ENCODE measurements at places on chromosomes 16 and 17. TPM values are rescaled to one million over a fixed set of nuclear protein-coding genes. Genes with fewer than 3 reads are reported as not detected.
A peak's percentile ranks its signal among the peaks of the same experiment; 100 is the strongest.

DNA sequence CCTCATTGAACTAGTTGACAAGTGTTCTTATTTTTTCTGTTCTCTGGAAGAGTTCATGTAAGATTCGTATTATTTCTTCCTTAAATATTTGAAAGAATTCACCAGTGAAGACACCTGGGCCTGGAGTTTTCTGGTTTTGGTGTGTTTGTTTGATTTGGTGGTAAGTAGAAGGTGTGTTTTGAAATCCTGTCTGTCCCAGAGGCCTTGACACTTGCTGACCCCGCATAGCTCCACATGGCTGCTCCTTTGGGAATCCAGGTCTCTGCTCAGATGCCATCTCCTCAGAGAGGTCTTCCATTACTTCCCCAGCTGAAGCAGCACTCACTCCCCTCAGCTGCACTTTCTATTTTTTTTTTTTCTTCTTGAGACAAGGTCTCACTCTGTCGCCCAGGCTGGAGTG, 5.7 kb upstream of the NUP93 start:
- no peak for DNase-seq

DNA sequence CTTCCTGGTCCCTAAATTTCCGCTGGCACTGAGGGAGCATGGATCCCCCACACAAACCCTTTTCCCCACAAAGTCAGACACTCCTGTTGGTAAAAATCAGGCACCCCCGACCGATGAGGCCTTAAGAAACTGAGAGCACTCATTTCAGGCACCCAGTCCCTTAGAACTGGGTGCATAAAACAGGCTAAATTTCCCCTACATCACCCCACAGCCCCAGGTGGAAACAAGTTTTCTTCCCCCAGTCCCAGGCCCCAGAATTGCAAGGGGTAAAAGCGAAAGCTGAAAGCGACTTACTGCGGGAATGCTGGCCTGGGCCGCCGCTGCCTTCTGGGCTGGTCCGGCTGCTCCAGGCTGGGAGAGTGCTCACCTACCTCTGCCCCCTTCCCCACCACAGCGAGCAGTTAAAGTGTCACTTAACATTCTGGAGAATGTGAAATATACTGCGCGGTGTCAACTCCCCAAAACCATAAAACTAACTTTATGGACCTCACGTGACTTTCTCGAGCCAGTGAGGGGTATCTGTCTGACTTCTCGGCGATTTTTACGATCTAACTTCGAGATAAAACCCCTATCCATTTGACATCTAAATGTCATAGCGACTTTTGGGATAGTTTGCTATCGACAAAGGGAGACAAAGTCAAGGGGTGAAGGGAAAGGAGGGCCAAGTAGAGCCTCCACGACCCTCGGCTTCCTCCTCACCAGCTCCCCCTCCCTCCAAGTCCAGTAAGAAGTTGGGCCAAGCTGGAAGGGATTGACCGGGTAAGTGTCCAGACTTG, at the start of gene HOXB3:
Gene HOXB3 (minus strand): TSS at position 411 of the 776 bp plus-strand sequence. CDS start 37,767 bp downstream, outside the sequence.
- no peak for DNase-seq

GRCh38 chr16:57722651-57723050, 12.9 kb upstream of the KATNB1 start:
- no peak for DNase-seq

- no peak for DNase-seq
Observed at GRCh38 chr16:10231563-10231962, 49.3 kb upstream of the GRIN2A start.

GRCh38 chr16:426115-426905, 861 bp downstream of the RAB11FIP3 start:
- peak; percentile 37 for DNase-seq

GRCh38 chr17:69357701-69358100, 30.8 kb upstream of the ABCA5 start:
- no peak for DNase-seq

GRCh38 chr17:40028595-40028994, 13.4 kb downstream of the CSF3 start:
- DNase-seq: no peak

DNA sequence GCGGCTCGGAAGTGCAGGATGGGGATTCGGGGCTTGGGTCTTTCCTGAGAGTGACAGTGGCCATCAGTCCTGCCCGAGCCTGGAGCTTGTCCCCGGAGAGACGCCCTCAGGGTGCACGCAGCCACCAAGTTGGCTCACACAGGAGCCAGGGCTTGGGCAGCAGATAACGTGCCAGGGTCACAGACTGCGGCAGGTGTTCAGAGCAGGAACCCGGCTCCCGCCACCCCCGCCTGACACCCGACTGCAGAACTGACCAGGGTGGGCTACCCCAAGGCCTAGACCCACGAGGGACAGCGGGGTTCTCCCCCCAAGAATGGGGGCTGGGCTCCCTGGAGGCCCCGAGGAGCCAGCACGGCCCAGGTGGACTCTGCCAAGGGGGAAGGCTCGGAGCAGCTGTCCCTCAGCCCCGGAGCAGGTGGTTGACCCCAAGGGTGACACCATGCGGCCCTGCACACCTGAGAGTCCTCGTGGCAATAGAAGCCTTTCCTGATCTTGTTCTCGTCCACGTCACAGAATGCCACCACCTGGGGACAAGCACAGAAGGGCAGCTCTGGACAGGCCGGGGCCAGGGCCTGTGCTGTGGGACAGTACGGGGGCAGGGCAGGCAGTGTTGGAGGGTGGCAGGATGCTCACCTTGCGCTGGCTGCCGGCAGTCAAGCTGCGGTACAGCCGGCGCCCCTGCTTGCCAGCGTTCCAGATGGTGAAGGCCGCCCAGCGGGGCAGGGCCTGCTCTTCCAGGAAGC, 117.1 kb upstream of the ZNF750 start:
- peak; percentile 44 for DNase-seq

DNA sequence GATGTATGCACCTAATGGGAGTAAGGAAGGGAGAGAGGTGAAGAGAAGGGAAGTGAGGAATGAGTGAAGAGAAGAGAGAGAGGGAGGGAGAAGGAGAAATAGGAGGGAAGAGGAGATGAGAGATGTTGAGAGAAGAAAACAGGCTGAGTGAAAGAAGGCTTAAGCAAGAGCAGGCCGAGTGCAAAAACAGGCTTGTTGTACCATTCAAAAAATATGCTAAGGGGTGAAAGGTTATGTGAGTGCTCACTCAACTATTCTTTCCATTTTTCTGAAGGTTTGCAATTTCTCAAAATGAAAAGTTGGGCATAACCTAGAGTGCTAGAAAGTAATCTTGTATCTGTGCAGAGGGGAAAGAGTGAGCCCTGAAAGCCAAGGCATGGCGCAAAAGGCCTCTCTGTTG, 22.9 kb downstream of the RPGRIP1L start:
- no peak for DNase-seq

- DNase-seq: no peak
Observed at GRCh38 chr17:41199421-41200078, 9.9 kb downstream of the KRTAP9-1 start.

DNA sequence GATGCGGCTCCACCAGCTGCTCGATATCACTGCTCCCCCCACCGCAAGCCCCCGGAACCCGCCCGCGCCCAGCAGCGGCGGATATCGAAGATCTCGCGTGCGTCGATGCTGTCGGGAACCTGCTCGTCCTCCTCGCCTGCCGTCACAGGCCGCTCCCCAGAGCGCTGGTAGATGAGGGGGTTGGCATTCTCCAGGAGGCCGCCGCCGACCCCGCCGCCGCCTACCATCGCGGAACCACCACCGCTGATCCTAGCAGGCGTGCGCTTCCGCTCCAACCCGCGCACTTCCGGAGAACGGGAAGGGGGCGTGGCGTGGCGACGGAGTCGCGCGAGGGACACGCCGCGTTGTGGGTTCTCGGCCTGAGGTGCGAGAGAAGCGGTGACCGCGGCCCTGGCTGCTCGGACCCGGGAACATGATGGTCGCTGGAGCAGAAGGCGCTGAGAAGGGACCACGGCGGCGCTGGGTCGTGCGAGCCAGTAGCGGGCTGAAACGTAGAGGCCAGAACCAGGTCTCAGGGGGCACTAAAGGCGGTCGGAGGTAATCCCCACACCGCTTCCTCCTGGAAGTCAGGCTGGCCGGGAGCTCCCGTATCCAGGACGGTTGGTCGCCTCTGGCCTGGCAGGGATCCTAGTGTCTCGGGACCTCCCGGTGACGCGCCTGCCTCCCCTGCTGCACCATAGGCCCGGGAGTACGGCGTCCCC, at the start of gene CIAO2B:
Gene CIAO2B (minus strand): TSS at position 265 of the 701 bp plus-strand sequence. CDS start 38 bp downstream, at position 227.
- DNase-seq: peak; percentile 92

DNA sequence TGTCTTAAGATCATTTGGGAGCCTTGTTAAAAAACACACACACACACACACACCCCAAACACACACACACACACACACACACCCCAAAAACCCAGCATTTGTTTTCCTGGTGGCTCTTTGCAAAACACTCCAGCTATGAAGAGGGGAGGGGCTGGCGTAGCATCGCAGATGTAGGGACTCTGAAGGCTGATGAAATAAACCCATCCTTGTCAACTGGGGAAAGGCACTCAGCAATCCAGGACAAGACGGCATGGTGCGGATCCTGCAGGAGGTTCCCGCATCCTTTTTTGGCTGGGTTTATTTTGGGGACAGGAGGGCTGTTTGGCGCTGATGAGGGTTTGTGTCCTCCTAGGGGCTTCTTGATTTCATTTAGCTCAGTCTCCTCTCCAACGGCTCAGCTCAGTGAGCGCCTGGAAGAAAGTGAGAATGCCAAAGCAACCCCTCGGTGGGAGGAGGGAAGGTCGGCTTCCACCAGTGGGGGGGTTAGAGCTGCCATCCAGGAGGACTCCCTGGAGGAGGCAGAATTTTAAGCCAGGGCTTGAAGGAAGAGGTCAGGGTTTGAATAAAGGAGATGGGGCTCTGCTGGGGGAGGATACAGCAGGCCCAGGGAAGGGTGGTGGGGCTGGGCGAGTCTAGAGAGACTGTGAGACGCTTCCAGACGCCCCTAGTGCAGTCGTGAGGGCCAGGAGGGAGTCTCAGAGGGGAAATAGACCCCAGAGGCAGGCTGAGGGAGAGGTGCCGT, 12.4 kb upstream of the GSE1 start:
- DNase-seq: no peak

- DNase-seq: no peak
Observed at GRCh38 chr17:1224330-1224729, 44.5 kb upstream of the ABR start.

DNA sequence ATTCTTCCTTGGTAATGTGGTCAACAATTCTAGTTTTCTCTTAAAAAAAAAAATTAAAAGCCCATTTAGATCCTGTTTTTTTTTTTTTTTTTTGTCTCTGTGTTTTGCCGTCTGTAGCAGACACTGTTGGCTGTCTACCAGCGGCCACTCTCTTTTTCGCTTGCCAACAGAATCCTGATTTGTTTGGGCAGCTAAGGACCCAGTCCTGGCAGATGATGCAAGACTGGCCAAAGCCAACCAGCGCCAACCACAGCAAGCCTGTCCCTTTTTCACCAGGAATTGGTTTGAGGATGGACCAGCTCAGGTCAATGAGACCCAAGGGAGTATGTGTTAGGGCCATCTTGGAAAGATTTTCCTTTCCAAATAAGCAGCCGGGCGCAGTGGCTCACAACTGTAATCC, 28.2 kb downstream of the ST3GAL2 start:
- DNase-seq: peak; percentile 79

- DNase-seq: no peak
Observed at GRCh38 chr16:82070656-82071369, 35.8 kb downstream of the HSD17B2 start.

- peak; percentile 55 for DNase-seq
Observed at GRCh38 chr16:78240459-78241222, 141.2 kb downstream of the WWOX start.

DNA sequence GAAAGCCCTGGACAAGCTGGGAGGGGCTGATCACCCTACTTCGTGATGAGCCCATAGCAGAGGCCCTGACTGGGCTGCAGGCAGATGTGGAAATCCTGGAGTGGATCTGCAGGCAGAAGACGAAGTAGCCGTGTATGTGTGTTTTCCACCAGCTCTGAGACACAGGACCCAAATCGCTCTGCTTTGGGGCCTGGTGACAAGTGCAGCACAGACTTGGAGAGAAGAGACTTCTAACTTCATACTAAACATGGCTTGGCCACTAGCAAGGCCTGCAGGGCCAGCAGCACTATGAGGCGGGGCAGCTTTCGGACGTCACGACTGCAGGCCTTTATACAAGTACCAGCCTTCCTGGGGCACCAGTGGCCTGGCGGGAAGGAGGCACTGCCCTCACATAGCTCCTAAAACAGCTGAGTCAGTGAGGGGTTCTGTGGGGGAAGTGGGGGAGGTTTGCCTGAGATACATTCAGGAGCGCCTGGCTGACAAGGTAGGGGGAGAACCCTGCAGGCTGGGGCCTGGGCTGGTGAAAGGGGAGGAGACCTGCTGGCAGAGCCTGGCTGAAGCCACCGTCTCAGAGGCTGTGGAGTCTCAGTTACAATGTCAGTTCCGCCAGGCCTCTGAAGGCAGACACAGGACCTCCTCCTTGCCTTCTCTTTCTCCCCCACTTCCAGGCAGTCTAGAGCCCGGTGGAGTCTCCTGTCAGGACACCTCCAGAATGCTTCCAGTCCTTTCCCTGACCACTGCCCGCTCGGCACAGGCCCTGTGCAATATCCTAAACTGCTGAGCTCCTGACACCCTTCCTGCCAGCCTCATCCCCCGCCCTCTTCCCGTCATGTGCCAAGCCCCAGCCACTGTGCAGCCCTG, 73.4 kb downstream of the WSB1 start:
- DNase-seq: no peak

- no peak for DNase-seq
Observed at GRCh38 chr16:73427164-73427563, 379.2 kb upstream of the ZFHX3 start.

GRCh38 chr17:39612291-39612894, 4.7 kb upstream of the NEUROD2 start:
- DNase-seq: no peak

DNA sequence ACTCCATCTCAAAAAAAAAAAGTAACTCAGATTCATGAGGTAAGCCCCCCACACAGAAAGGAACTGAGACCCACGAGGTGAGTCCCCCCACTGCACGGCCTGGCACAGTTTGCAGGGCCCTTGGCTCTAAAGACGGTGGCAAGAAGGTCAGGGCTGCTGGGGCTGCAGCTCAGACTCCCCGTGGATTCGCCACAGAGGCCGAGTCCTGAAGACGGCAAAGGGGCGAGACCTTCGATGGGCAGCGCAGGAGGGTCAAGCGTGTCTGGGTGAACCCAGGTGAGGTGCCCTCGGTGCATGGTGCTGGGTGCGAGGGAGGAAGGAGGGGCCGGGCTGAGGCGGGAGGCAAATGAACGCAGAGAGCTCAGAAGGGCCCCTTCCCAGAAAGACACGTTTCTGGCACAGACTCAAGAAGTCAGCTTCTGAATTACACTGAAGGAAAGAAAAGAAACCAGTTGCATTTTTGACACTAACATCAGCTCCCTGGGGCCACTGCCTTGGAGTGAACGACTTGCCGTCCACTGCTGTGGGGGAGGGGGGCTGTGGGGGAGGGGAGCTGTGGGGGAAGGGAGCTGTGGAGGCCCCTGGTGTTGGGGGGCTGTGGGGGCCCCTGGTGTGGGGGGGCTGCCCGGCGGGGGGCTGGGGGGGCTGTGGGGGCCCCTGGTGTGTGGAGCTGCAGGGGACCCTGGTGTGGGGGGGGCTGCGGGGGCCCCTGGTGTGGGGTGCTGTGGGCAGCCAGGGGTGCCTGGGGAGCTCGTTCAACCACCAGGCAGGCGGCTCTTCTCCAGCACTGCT, 69.8 kb upstream of the METRNL start:
- no peak for DNase-seq

Gene CARD14
- total RNA-seq: not detected

Gene ITGB4
- total RNA-seq: 1.5 TPM

Gene RNU2-1
- total RNA-seq: 626 TPM

Gene TSR1
- total RNA-seq: 12.0 TPM

Gene HASPIN
- total RNA-seq: 0.80 TPM

Gene UTS2R
- not detected for total RNA-seq

Measured in right lobe of liver (tissue), 6 donors.